ENCODE measurements at places on chromosomes 16 and 17.

DNA sequence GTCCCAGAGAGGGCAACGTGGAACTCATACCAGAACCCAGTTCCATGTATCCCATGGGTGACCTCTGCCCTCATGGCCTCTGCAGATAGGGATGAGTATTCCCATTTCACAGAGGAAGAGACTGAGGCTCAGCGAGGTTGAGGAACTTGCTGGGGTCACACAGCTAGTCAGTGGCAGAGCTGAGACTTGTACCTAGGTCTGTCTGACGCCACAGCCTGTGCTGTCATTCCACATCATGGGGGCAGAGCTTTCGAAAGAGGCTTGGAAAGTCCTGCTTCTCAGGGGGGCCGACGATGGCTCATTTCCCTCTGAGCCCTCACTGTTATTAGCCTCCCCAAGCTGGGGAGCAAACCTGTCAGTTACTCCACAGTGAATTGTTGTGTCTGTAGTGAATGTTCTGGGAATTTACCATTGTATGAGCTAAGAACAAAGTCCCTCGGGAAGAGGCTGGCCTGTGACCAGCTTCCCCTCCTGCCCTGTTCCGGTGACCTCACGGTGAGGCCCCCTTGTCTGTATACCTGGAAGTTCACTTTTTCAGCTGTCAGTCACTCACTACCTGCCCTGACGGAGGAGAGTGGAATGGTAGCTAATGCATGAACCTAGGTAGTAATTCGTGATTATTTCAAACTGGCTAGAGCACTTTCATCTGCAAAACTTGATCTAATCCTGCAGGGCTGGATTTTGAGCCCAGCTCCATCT lies 8.9 kb downstream of the METTL22 start:
- no peak for DNase-seq

DNA sequence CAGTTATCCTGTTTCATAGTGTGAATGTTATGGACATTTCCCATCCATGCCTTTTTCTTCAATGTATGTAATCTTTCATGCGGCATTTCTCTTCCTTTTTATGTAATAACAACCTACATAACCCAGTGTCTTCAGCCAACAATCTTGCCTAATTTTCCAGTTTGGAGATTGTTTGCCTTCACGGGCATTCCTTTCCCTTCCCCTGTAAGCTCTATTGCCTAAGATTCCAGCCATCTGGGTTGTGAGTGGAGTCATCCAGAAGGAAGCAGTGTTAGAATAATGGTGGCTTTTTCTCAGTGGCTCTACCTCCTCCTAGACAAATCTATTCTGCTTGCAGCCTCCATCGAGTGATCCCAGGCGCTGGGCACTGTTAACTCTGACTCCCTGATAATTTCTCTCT lies 22.3 kb downstream of the SYCE1L start:
- no peak for DNase-seq

DNA sequence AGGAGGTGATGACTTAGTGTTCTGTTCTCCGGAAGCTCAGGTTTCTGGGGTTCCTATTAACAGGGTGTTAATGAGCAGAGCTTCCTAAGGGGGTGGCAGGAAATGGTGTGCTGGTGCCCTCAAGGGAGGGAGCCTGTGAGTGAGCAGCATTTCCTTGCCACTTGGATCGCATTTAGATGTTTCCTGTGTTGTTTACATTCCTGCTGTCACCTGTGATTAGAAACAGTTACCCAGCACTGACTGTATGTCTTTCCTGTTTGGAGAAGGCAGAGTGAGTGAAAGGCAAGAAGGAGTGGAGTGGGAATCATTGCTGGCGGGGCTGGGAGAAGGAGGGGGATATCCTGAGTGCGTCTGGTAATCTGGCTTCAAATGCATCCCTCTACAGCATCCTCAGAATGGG lies 214.6 kb downstream of the CCDC182 start:
- no peak for DNase-seq

GRCh38 chr16:79561729-79562128 lies 38.8 kb downstream of the MAF start:
- DNase-seq = no peak

GRCh38 chr16:29148131-29148691 lies 163.4 kb downstream of the LAT start:
- no peak for DNase-seq

DNA sequence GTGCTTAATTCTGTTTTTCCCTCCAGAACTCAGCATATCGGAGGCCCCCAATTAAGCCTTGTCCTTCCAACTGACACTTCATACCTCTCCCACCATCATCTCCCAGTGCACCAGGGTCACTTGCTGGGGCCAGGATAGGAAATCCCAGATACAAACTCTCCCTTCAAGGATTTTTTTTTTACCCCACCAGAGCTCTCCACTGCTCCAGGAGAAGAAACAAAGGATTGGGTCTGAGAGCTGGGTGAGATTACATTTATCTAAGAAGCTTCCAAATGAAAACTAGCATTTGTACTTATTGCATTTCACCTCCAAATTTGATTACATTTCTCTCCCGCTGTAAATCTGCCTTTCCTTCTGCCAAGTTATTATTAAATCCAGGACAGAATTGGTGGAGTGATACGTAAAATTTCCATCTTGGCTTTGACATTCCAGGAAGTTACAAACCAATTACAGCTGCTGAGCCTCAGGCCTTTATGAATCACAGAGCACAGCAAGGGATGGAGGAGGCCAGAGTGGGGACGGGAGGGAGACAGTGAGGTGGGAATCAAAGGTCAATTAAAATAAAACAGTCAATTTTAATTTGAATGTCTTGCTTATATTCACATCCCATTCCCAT lies 123.5 kb downstream of the USP31 start:
- DNase-seq = no peak

GRCh38 chr17:72104164-72104862 lies 16.5 kb upstream of the SOX9 start:
- no peak for DNase-seq

GRCh38 chr17:77381185-77381700 lies 240.5 kb downstream of the SEC14L1 start:
- no peak for DNase-seq

- DNase-seq = no peak
Measured at GRCh38 chr17:74521701-74522201, 9.5 kb downstream of the CD300LB start.

DNA sequence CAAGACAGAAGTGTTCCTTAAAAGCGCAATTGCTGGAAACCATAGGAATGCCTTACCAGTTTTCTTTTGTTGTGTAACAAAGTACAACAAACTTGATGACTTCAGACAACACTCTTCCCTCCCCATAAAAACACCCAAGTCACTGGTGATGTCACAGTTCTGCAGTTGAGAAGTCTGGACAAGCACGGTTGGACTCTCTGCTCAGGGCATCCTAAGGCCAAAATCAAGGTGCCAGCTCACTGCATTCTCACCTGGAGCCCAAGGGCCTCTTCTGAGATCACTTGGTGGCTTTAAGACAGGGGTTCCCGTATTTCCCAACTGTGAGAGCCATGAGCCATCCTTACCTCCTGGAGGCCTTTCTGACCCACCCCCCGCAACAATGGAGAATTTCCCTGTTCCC lies 45.6 kb upstream of the MEAK7 start:
- no peak for DNase-seq

GRCh38 chr17:36063786-36064541 lies at the start of gene CCL18:
Gene CCL18 (plus strand): TSS chr17:36064272. CDS start chr17:36064343, 71 bp downstream.
- DNase-seq = no peak

GRCh38 chr16:87044032-87044382 lies 273.2 kb downstream of the C16orf95 start:
- no peak for DNase-seq

DNA sequence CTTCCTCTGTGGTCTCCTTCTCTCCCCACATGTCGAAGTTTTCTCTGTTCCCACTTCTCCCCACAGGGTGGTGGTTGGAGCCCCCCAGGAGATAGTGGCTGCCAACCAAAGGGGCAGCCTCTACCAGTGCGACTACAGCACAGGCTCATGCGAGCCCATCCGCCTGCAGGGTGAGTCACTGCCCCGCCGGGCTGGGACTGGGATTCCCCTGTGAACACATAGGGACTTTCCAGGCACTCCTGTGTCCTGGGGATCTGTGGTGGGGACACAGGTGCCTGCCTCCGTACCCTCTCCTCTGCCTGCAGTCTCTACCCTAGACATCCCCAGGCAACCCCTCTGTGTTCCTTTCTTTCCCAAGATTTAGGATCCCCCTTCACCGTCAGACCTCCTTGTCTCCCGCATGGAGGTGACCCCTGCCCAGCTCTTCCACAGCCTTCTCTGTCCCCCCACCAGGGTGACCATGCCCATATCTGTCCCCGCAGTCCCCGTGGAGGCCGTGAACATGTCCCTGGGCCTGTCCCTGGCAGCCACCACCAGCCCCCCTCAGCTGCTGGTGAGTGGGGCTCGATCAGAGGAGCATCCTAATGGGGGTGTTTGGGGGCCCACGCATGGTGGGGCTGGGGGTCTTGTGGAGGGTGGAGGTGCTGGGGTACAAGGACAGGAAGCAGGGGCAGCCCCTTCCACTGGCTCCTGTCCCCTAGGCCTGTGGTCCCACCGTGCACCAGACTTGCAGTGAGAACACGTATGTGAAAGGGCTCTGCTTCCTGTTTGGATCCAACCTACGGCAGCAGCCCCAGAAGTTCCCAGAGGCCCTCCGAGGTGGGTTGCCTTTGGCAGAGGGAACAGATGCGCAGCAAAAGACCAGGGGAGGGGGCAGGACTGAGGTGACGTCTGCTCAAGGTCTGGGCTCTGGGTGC lies 5.8 kb downstream of the ITGAM start:
- DNase-seq = no peak
